ENCODE measurements at places on chromosomes 12 and 14.

DNA sequence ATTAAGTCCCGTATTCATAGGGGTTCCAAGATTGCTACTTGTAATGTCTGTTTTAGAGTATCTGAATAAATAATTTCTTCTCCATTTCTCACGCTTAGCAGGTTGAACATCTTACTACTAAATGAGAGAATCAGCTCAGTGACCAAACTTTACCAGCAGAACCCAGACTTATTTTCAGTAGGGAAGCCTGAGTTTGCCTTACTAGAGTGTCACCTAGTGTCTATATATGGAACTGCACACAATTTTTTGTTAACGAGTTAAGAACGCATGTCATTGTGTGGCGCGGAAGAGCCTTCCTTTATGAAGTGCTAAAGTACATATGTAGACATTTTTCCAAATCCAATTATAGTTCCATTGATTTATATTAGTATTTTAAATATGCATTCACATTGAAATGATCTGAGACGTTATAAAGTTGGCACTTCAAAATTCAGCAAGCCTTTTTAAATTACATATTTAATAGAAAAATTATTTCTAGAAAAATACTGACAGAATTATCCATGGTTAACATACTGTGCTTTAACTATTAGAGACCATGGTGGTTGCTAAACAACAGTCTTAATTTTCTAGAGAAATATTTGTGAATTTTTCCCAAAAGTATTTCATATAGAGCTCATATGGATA, 88.3 kb downstream of the RPS29 start:
- H3K36me3 ChIP-seq = no peaks in the 10 kb centered on the region
- no peak overlapping the region for H3K4me3 ChIP-seq
- peaks cover 10% of the 10 kb centered on the region for H3K27me3 ChIP-seq
- H3K27ac ChIP-seq = no peak overlapping the region
- H3K4me1 ChIP-seq = no peaks in the 10 kb centered on the region

- H3K27ac ChIP-seq = no peak overlapping the region
- H3K4me3 ChIP-seq = no peak overlapping the region
- peaks cover 29% of the 10 kb centered on the region for H3K36me3 ChIP-seq
- DNase-seq = no peak
- no peaks in the 10 kb centered on the region for H3K4me1 ChIP-seq
These were observed 46.3 kb downstream of the PPHLN1 start for GRCh38 chr12:42372154-42372791.

- no peaks in the 10 kb centered on the region for H3K27me3 ChIP-seq
- H3K4me3 ChIP-seq = no peak overlapping the region
- no peak for DNase-seq
- no peaks in the 10 kb centered on the region for H3K36me3 ChIP-seq
- peak overlapping the region; percentile 84 for H3K27ac ChIP-seq
- H3K4me1 ChIP-seq = peaks cover 28% of the 10 kb centered on the region
These were observed 19.4 kb downstream of the LTBP2 start for GRCh38 chr14:74592476-74593201.

DNA sequence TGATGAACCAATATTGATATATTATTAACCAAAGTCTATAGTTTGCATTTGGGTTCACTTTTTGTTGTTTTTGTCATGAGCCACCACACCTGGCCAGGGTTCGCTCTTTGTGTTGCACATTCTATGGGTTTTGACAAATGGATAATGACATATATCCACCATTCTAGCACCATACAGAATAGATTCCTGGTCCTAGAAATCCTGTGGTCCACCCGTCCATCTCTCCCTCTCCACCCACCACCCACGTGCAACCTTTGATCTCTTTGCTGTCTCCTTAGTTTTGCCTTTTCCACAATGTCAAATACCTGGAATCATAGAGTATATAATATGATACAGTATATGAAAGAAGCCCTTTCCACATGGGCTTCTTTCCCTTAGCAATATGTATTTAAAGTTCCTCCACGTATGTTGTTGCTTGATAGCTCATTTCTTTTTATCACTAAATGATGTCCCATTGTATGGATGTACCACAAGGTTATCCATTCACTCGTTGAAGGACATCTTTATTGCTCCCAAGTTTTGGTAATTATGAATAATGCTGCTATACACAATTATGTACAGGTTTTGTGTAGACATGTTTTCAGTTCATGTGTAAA, 7.4 kb downstream of the RPL6 start:
- H3K27ac ChIP-seq = no peak overlapping the region
- no peaks in the 10 kb centered on the region for H3K27me3 ChIP-seq
- peaks cover 35% of the 10 kb centered on the region for H3K36me3 ChIP-seq
- H3K4me1 ChIP-seq = peaks cover 5% of the 10 kb centered on the region

GRCh38 chr12:51910691-51911090, 3.4 kb downstream of the ACVRL1 start:
- peaks cover 11% of the 10 kb centered on the region for H3K36me3 ChIP-seq
- peak overlapping the region; percentile 60 for H3K27ac ChIP-seq
- H3K4me3 ChIP-seq = no peak overlapping the region
- H3K4me1 ChIP-seq = peaks cover 49% of the 10 kb centered on the region
- peaks cover 19% of the 10 kb centered on the region for H3K27me3 ChIP-seq
- DNase-seq = no peak

DNA sequence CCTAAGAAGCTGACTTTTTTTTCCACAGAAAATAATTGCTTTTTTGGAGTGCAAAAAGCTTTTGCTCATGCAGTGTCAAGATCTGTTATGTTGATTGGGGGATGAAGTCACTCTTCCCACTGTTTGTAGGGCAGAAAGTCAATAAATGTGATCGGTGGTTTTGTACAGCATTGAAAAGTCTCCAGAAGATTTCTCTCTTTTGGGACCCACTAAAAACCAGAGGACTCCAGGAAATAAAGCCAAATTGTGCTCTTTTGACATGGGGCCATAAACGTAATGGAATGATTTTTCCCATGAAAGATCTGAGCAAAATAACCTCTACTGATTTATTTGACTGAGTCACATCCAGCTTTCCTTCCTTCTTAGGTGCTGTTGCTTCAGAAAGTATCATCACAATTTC, 122.5 kb downstream of the SNAPC1 start:
- no peaks in the 10 kb centered on the region for H3K4me1 ChIP-seq
- no peaks in the 10 kb centered on the region for H3K27me3 ChIP-seq
- H3K4me3 ChIP-seq = no peak overlapping the region
- no peak overlapping the region for H3K27ac ChIP-seq
- no peaks in the 10 kb centered on the region for H3K36me3 ChIP-seq
- DNase-seq = peak; percentile 33

DNA sequence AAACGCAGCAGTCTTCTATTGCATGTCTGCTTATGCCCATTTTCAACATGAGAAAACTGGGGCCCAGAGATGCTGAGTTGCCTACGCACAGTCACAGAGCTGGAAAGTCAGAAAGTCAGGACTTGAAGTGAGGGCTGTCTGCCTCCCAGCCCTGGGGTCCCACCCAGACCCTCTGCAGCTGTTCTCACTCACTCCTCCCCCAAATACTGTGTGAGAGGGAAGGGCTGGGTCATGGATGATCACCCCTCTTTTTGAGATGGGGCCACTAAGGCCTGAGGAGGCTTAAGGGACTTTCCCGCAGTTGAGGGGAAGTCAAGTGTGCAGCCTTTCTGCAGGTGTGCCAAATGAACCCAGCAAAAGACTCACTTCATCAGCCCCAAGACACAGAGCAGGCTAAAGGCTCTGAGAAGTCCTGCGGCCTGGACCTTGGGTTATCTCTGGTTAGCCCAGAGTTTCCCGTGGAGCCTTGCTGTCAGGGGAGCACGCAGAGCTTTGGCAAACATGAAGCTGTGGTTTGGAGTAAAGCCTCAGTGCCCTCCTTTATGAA, 18.7 kb downstream of the DTX1 start:
- H3K4me3 ChIP-seq = no peak overlapping the region
- no peak for DNase-seq
- peaks cover 5% of the 10 kb centered on the region for H3K4me1 ChIP-seq
- no peaks in the 10 kb centered on the region for H3K36me3 ChIP-seq
- H3K27ac ChIP-seq = no peak overlapping the region

GRCh38 chr14:55077170-55078151, 26.0 kb downstream of the MAPK1IP1L start:
- H3K27ac ChIP-seq = peak overlapping the region; percentile 81
- H3K4me1 ChIP-seq = peaks cover 29% of the 10 kb centered on the region
- no peaks in the 10 kb centered on the region for H3K27me3 ChIP-seq
- no peaks in the 10 kb centered on the region for H3K36me3 ChIP-seq
- peak; percentile 79 for DNase-seq
- H3K4me3 ChIP-seq = no peak overlapping the region

GRCh38 chr14:35341454-35341750, 49.2 kb downstream of the PSMA6 start:
- no peaks in the 10 kb centered on the region for H3K36me3 ChIP-seq
- DNase-seq = no peak
- H3K4me1 ChIP-seq = peaks cover 76% of the 10 kb centered on the region
- H3K27me3 ChIP-seq = no peaks in the 10 kb centered on the region
- H3K27ac ChIP-seq = peak overlapping the region; percentile 96

- no peak overlapping the region for H3K4me3 ChIP-seq
- peak; percentile 18 for DNase-seq
These were observed 482.8 kb downstream of the MED13L start for GRCh38 chr12:115794659-115795081.

DNA sequence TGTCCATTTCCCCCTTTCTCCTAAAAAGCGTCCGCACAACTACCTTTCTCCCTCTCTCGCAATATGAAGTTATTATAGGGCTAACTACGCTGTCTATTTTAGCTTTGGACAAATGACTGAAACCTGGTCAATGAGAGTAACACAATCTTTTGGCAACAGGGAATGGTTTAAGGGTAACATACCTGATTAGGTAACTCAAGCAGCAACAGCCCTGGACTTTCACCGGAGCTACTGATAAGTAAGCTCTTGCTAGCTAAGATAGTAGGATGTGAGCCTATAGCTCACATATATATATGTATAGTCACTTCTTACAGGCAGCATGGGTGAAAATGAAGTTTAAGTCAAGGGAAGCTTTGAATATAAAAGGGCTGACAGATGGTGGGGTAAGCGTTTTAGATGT, 313.0 kb downstream of the CEP128 start:
- no peaks in the 10 kb centered on the region for H3K36me3 ChIP-seq
- no peak overlapping the region for H3K4me3 ChIP-seq
- H3K4me1 ChIP-seq = peaks cover 6% of the 10 kb centered on the region
- DNase-seq = peak; percentile 37
- no peak overlapping the region for H3K27ac ChIP-seq
- H3K27me3 ChIP-seq = no peaks in the 10 kb centered on the region

DNA sequence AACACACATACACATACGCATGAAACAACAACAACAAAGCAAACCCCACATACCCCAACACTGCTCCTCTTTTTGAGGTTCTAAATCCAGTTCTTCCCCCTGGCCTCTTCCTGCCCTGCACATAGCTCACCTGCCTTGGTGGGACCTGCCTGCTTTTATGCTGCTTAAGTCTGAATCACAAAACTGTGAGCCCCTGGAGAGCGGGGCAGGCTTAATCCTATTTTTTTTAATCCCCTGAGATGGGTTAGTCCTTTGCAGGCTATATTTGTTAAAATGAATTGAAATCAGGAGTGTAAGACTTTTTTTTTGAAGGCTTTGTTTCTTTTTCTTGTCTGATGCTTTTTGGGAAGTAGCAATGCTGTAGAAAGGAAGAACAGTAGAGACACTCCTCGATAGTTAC, 84.6 kb upstream of the MAX start:
- H3K27ac ChIP-seq = no peak overlapping the region
- no peak for DNase-seq
- no peak overlapping the region for H3K4me3 ChIP-seq

GRCh38 chr12:8831116-8831515, 8.7 kb downstream of the A2ML1 start:
- H3K36me3 ChIP-seq = no peaks in the 10 kb centered on the region
- no peaks in the 10 kb centered on the region for H3K4me1 ChIP-seq
- no peak overlapping the region for H3K4me3 ChIP-seq
- no peak for DNase-seq
- H3K27ac ChIP-seq = no peak overlapping the region

DNA sequence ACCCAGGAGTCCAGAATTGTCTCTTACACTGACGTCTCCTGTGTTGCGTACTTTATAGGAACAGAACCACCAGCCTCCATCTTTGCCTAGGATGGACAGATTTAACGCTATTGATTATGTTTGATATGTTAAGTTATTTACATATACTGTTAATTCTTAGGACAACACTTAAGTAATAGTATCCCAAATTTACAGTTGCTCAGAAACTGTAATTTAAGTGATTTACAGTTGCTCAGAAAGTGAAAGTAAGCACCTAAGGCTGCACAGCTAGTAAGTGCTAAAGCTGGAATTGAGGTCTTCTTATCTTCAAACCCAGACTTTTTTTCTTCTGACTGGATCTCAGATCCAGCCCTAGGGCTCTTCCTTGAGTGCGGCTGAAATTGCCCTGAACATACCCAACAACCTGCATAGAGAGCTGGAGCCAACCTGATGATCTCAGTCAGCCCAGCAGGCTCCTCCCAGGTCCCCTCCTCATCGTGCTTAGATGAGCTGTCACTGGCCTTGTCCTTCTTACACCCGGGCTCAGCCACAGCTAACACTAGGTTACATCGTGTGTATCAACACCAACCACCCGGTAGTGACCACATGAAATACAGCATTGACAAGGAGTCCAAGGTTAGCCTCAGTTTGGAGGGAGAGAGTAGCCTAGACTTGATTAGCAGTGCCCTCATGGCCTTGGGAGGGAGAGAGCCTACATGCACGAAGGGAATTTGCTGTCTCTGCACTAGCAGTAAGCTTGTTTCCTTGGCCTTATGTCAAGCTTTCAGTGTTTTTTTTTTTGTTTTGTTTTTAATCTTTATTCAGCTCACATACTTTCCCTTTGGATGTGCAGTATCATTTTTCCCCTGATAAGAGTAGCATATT, 111.1 kb upstream of the ARHGAP5 start:
- no peak for DNase-seq
- H3K4me1 ChIP-seq = no peaks in the 10 kb centered on the region
- no peak overlapping the region for H3K4me3 ChIP-seq
- H3K36me3 ChIP-seq = no peaks in the 10 kb centered on the region

DNA sequence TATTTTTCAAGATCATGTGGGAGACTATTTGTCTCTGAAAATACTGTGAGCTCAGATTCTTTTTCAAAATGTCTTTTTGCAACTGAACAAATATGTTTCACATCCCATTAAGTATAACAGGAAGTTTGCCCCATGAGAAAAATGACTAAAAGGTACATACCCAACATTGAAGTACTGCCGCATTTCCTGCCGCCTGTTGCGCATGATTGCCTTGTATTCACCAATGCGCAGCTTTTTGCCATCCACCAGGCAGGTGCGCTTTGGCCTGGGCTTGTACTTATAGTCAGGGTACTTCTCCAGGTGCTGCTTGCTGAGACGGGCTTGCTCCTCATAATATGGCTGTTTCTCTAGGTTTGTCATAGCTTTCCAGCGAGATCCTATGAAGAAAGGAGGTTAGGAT, 413.2 kb downstream of the SOX5 start:
- DNase-seq = no peak
- H3K4me3 ChIP-seq = no peak overlapping the region
- peaks cover 20% of the 10 kb centered on the region for H3K36me3 ChIP-seq

GRCh38 chr12:6145564-6145963, 21.1 kb upstream of the VWF start:
- no peaks in the 10 kb centered on the region for H3K36me3 ChIP-seq
- H3K4me1 ChIP-seq = peaks cover 39% of the 10 kb centered on the region
- DNase-seq = no peak
- H3K4me3 ChIP-seq = no peak overlapping the region

- H3K36me3 ChIP-seq = no peaks in the 10 kb centered on the region
- peaks cover 10% of the 10 kb centered on the region for H3K4me1 ChIP-seq
- DNase-seq = no peak
- no peaks in the 10 kb centered on the region for H3K27me3 ChIP-seq
- no peak overlapping the region for H3K27ac ChIP-seq
These were observed 121.7 kb downstream of the ZNF664 start for GRCh38 chr12:124094733-124095132.

- H3K27ac ChIP-seq = no peak overlapping the region
- no peaks in the 10 kb centered on the region for H3K27me3 ChIP-seq
- H3K4me3 ChIP-seq = no peak overlapping the region
- no peaks in the 10 kb centered on the region for H3K36me3 ChIP-seq
- peaks cover 20% of the 10 kb centered on the region for H3K4me1 ChIP-seq
- DNase-seq = no peak
These were observed 56.0 kb downstream of the DCAF5 start for GRCh38 chr14:69096781-69097475.
